ENCODE measurements at places on chromosomes 7 and 10. TPM values are rescaled to one million over a fixed set of nuclear protein-coding genes. Genes with fewer than 3 reads are reported as not detected.

The SORCS1 gene
- total RNA-seq, result 1.6 TPM

The SFXN3 gene
- total RNA-seq, result 42.9 TPM

The MMP21 gene
- 0.28 TPM for total RNA-seq

The PDSS1 gene
- 2.8 TPM for total RNA-seq

GRCh38 chr7:149776848-149777407, 3.5 kb upstream of the ZNF467 start:
- H3K27ac ChIP-seq, result no peak overlapping the region
- no peak for DNase-seq
- no peaks in the 10 kb centered on the region for H3K4me1 ChIP-seq
- no peaks in the 10 kb centered on the region for H3K36me3 ChIP-seq
- no peaks in the 10 kb centered on the region for H3K27me3 ChIP-seq

DNA sequence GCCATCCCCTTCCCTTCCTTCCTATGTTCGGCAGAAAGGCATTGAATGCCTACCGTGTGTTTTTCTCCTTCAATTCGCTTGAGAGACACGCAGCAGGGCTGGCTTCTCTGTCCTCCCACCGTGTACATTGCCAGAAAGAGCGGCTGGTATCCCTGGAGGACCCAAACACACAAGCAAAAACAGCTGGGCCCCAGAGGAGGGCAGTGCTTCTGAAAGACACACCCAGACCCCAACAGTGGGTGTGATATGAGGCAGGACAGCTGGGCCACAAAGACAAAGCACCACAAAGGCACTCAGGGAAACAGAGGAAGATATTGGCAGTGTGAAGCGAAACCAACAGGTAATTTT, 133.1 kb upstream of the SH2B2 start:
- H3K4me1 ChIP-seq, result no peaks in the 10 kb centered on the region
- DNase-seq, result no peak
- peak overlapping the region; percentile 67 for H3K27ac ChIP-seq

DNA sequence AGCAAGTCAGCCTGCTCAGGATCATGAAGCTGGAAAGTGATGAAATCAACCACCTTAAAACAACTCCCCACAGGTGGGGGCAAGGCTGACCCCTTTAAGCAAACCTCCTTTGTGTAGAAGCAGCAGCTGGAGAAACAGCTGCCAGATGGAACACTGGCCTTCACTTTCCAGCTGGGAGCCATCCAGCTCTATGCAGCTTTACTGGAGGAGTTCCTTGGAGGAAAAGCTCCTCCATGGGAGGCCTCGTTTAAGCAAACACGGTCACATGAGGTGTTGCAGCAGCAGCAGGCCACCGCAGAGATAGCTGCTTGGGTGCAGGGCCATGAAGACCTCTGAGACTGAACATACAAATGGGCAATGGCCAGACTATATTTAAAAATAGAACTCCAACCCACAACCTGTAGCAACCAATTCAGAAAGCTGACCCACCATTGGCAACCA, 13.0 kb upstream of the DLG5 start:
- H3K4me3 ChIP-seq, result no peak overlapping the region
- H3K27me3 ChIP-seq, result no peaks in the 10 kb centered on the region
- H3K4me1 ChIP-seq, result no peaks in the 10 kb centered on the region

GRCh38 chr10:104601166-104601565, 39.9 kb upstream of the SORCS3 start:
- no peaks in the 10 kb centered on the region for H3K36me3 ChIP-seq
- DNase-seq, result no peak
- H3K4me3 ChIP-seq, result no peak overlapping the region
- no peaks in the 10 kb centered on the region for H3K27me3 ChIP-seq

- peaks cover 59% of the 10 kb centered on the region for H3K4me1 ChIP-seq
- DNase-seq, result no peak
- no peak overlapping the region for H3K27ac ChIP-seq
- H3K27me3 ChIP-seq, result peaks cover 88% of the 10 kb centered on the region
- H3K36me3 ChIP-seq, result no peaks in the 10 kb centered on the region
Observed at GRCh38 chr10:101221549-101221948, 7.7 kb downstream of the LBX1 start.

GRCh38 chr7:134919240-134919641, 67.1 kb upstream of the AGBL3 start:
- peak overlapping the region; percentile 57 for H3K27ac ChIP-seq
- no peak for DNase-seq
- H3K4me3 ChIP-seq, result no peak overlapping the region
- no peaks in the 10 kb centered on the region for H3K27me3 ChIP-seq
- H3K36me3 ChIP-seq, result peaks cover 24% of the 10 kb centered on the region

All from right atrium auricular region (tissue), 2 donors.